ENCODE measurements at places on chromosomes 2 and 18. TPM values are rescaled to one million over a fixed set of nuclear protein-coding genes. Genes with fewer than 3 reads are reported as not detected.

DNA sequence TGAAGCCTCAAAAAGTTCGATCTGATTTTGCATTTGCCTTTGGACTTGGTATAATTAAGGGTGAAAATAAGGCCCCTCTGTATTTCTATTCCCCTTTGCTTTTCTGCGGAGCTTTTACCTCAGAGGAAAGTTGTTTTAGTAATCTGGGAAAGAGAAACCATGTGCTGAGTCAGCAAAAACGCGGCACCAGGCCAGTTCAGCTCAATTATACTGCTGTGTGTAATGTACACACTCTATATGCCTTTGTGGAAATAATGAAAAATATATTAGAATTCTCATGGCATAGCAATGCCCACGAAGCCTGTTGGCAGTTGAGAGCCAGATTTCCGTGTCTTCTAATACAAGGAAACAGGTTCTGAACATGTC, 161.9 kb upstream of the SIX2 start:
- DNase-seq, result no peak

GRCh38 chr2:203867561-203868200, at the start of gene CTLA4:
Gene CTLA4, plus strand, starts transcription at chr2:203867771. Its CDS starts 172 bp downstream, at chr2:203867943.
- DNase-seq, result no peak

- no peak for DNase-seq
Observed at GRCh38 chr2:20667151-20667530, 197 bp downstream of the GDF7 start.

RAMP1 gene
- total RNA-seq, result 32.4 TPM

DNA sequence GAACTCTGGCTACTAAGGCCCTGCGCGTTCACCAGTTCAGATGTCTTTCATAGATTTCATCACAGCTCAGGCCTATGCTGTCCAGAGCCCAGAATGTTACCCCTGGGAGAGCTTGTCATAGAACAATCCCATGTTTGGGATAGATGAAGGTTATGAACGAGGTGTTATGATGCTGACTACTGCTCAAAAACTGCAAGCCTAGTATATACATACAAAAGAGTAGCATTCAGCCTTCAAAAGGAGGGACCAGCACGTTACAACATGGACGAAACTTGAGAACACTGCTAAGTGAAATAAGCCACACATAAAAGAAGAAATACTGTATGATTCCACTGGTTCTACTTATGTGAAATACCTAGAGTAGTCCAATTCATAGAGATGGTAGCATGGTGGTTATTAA, 401.9 kb downstream of the NBAS start:
- DNase-seq, result no peak

NAT8 gene
- total RNA-seq, result not detected

LCT gene
- total RNA-seq, result not detected

- DNase-seq, result no peak
Observed at GRCh38 chr18:64287926-64288325, 139.0 kb upstream of the LINC00305 start.

DNA sequence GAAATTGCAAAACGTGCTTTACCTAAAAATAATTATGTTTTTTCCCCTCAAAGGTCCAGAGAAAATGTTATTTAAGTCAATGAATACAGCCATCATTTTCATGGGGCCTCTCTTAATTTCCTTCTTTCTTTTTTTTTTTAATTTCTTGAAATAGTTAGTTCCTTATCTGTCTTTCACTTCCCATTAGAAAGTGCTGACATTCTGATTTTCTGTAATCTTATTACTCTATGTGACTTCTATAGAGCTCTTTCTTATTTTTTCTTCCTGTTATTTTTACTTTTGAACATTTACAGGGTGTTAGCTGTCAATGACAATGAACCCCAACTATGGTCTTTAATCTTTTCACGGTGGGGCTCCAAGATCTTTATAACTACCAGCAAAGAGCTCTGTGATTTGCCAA, 30.0 kb downstream of the CTLA4 start:
- DNase-seq, result no peak

DNA sequence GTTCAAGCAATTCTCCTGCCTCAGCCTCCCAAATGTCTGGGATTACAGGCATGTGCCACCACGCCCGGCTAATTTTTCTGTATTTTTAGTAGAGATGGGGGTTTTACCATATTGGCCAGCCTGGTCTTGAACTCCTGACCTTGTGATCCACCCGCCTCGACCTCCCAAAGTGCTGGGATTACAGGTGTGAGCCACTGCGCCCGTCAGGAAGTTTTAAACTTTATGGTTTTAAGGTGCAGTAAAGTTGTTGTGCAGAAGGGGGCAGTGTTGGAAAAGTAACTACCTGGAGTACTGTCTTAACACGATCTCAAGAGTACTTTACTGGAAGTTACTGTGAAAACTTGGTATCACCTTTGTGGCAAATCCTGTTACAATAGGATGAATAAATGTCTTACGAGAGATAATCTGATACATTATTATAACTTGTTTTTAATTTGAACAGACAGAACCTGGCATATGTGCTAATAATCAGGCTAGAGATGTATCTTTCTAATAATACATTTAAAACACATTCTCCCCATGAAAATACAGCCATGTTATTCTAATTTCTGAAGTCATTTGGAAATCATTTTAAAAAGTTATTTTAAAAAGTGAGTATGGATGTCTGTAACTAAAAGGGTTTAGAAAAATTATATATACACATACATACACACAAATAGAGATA, 10.8 kb downstream of the SPDYA start:
- DNase-seq, result peak; percentile 73
